ENCODE measurements at places on chromosomes 4 and X.

DNA sequence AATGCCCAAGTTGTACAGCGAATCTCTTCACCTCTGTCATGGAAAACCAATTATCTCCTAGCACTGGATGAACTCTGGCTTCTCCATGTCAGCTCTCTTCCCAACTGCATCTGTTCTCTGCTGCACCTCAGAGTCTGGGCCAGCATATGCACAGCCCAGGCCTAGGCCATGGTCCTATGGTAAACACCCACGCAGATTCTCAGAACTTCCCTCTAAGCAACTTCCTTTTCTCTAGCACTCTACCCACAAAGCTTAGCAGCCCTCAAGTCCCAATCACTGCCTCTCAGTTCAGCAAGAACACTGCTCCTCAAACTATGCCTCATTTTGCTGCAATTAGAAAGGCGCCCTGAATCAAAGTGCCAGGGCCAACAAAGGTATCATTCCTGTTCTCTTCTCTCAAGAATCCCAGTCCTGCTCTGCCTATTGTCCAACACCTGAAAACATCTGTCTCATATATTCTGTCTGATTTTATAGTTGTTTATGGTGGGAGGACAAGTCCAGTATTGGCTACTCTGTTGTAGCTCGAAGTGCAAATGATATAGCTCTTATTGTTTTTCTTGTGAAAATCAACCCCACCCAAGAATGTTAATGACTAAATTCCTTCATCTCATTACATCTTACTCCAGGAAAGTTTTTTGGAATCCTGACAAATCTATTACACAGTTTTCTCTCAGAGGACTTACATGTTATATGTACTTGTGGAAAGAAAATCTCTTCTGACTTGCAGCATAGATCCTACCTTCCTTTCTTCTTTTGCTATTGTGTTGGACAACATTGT is 85.4 kb downstream of the DCHS2 start:
- DNase-seq, result no peak

DNA sequence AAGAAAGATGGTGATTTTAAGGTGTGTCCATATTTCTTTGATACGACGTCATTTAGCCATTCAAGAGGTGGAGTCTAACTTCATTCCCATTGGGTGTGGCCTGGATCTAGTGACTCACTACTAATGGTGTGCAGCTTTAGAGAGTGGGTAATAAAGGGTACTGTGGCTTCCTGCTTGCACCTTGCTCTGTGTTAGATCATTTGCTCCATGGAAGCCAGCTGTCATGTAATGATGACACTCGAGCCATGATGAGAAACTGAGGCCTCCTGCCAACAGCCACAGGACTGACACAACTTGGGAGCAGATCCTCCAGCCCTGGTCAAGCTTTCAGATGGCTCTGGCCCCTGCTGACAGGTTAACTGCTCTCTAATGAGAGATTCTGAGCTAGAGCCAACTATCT is 82.0 kb downstream of the UNC5C start:
- DNase-seq, result no peak

DNA sequence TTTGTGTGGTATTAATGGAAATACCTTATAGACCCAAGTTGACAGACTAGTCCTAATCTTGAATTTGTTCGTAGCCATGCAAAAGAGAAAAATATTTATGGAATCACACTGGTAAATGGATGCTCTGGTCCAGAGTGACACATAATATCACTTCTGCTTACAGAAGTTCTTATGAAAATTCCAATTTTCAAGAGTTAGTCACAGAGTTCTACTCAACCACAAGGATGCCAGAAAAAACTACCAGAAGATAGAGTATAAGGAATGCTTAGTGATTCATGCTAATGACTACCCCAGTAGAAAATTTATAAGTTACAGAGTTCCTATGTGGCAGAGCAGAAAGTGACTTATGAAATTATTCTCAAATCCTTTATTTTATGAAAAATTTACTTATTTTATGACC is 1384.8 kb downstream of the FAM133A start:
- no peak for DNase-seq

- DNase-seq, result no peak
Measured at GRCh38 chr4:139137763-139138162, 39.3 kb downstream of the ELF2 start.

DNA sequence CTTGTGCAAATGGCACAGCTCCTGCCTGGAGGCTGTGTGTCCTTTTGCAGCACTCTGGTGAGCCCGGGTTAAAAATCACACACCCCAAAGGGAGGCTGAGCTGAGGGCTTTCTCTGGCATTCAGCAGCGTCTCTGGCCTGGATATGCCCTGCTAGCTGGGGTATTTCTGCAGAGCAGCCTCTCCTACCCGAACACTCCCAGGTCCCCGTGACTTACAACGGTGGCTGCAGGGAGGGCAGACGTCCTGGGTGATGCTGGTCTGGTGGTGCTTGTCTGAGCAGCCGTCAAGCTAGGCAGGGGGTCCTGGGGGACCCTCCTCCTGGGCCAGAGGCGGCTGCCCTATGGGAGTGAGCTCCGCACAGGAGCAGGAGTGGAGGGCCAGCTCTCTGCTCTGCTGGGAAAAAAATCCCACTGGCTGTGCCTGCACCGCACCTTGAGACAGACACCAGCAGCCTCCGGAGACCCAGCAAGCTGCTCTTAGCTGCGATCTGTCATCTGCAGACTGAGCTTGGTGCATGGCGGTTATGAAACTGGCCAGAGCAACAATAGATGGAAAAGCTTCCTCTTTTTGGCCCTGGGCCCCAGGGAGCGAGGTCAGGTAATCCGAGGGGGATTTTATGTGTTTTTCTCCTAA is 41.3 kb upstream of the ASMTL start:
- peak; percentile 34 for DNase-seq

DNA sequence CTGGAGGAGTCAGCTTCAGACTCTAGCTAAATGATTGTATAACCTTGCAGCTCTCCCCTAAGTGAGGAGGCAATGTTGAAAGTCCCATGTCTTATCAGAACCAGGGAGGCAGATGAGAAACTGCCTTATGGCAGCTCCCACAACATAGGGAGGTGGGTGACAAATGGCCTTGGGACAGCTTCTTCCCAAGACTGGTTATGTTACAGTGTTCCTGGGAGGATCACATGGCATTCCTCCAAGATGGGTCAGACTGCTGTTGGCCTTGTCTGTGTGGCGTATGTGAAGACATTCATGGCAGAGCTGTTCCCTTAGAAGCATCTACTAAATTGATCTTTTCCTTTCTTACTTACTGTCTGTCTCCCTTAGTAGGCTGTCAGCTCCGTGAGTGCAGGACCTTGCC is 42.0 kb downstream of the HPRT1 start:
- no peak for DNase-seq

All from left lobe of liver (tissue), 2 donors.